RWPE1 (cell line): ENCODE measurements at places on chromosomes 5 and 9.

GRCh38 chr5:89211836-89212235, 328.9 kb upstream of the MEF2C start:
- DNase-seq, result peak; percentile 21

GRCh38 chr9:133427658-133428348, 5.6 kb downstream of the ADAMTS13 start:
- no peak for DNase-seq

GRCh38 chr9:93656426-93657239, 80.2 kb downstream of the PHF2 start:
- DNase-seq, result no peak

- no peak for DNase-seq
Measured at GRCh38 chr5:78102500-78102899, 192.0 kb downstream of the AP3B1 start.

- DNase-seq, result no peak
Measured at GRCh38 chr9:120555839-120556238, 24.1 kb downstream of the CDK5RAP2 start.
